ENCODE measurements at places on chromosomes 13 and 19.

DNA sequence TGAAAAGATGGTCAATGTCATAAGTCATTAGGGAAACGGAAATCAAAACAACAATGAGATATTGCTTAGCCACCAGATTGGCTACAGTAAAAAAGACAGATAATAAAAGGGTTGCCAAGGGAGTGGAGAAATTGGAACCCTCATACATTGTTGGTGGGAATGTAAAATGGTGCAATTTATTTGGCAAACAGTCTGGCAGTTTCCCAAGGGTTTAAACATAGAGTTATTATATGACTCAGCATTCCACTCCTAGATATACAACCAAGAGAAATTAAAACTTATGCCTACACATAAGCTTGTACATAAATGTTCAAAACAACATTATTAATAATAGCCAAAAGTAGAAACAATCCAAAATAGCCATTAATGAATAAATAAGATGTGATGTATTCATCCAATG lies 9.9 kb upstream of the ZNF227 start:
- no peak for DNase-seq

- no peak for DNase-seq
Measured at GRCh38 chr13:80305737-80306136, 35.2 kb downstream of the SPRY2 start.

GRCh38 chr19:21256722-21257121 lies 72.5 kb downstream of the ZNF708 start:
- no peak for DNase-seq

GRCh38 chr19:13987101-13987890 lies 18.8 kb downstream of the RFX1 start:
- DNase-seq: no peak

DNA sequence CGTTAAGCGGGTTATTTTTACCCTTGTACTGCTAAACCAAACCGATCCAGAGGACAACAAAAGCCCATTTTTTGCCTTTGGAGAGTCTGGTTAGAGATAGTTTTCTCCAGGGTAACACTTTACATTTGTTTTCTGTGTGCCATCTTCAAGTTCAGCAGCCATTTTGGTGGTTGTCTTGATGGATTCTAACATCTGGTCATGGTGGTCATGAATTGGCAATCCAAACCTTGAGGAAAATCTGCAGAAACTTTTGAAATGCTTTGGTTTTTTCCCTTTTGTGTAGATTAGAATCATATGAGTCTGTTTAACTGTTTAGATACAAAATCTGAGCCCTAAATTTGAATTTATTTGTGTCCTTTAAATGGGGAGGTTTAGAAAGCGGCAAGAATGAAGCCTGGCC lies 16.6 kb downstream of the HNRNPM start:
- DNase-seq: no peak

DNA sequence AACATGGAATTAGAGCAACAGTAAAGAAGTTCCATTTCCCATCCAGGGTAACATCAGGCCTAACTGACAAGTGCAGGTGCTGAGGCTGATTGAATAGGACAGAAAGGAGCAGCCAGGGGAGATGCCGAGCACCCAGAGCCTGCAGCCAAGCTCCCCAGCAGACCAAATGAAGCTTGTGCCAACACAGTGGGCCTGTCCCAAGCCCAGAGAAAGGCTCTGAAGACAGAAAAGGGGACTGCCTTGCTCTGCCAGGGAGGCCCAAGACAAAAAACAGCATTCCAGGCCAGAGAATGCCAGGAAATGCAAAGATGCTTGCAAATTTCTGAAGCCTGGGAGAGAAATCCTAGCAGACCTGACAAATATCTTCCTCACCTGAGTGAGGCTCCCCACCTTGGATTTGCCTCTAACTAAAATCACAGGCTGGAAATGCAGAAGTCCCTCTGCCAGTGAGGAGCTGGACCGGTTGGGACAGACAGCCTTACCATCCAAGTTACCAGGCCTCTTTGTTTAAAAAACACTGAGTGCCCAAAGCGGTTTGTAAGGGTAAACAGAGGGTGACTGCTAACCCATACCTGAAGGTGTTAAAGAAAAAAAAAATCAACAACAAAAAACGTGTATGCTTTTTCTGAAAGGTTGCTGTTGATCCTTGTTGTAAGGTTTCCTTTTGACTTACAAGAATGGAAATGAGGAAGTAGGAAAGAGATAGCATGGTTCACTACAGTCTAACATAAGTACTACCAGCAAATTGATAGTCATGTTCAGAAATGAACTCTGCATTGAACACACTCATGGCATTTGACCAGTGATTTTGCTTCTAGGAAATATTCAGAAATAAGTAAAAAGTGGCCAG lies 11.8 kb upstream of the HMGB1 start:
- no peak for DNase-seq

DNA sequence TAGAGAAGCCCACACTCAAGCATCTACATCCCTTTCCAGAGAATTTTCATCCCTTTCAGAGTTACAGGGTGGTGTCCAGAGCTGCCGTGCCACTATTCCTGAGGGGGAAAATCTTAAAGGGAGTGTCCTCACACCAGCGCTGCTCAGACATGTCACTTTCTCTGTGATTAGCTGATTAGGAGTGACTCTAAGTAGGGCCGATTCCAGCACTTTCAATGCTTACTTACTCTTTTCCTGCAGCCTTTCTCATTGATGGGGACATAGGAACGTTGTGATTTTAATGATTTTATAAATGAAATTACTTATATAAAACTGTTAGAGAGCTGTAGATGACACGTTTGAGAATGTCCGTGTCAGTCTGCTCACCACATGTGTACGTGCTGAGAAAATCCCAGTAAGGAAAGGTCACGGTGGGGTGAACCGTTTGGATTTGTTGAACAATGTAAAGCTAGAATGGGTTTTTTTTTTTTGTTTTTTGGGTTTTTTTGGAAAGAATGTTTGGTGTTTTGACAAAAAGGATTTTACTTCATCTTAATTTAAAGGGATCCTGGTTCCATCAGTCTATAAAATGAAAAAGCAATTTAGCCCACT lies 56.6 kb upstream of the SPATA13 start:
- no peak for DNase-seq

- no peak for DNase-seq
Measured at GRCh38 chr19:46759817-46760333, 13.6 kb upstream of the STRN4 start.

DNA sequence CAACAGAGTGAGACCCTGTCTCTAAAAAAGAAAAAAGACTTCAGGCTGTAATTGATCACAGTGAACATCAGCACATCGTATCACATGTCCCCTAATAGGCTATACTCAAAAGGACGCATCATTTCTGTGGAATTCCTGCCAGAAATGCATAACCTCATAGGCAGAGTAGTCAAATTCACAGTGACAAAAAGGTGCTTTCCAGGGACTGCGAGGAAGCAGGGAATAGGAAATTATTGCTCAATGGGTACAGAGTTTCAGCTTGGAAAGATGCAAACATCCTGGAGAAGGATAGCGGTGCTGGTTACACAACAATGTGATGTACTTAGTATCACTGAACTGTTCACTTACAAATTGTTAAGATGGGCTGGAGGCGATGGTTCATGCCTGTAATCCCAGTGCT lies 41.1 kb upstream of the MRI1 start:
- DNase-seq: no peak

GRCh38 chr13:113763254-113763653 lies 4.2 kb downstream of the TMEM255B start:
- no peak for DNase-seq

DNA sequence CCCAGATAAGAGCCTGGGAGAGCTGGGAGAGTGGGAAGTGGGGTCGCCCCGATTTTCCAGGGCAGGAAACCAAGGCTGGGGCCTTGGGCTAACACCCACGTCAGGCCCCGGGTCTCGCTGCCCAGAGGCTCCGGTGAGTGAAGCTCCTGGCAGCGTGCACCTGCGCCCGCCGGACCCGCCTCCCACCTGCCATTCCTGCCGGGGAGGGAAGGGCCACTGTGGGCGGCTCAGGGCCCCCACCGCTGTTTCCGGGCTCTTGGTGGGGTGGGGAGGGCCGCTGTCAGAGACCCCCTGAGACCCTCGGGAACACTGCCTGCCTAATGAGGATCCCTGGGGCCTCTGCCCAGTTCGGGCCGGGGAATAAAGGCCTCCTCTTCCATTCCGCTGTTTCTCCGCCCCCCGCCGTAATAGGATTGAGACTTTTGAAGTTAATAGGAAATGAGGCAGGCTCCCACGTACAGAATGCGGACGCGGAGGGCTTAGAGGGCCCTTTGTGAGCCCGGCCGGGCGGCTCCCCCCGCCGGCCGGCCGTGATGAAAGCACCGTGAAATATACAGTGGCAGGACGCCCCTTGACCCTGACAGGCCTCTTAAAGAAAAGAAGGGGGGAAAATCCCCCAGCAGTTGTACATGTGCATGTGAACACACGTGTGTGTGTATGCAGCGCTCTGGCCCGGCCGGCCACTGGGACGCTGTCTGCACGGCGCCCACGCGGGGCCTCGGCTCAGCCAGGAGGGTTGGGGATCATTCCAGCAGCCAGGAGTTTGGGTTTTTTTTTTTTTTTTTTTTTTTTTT lies 33.2 kb downstream of the EFNA2 start:
- no peak for DNase-seq

DNA sequence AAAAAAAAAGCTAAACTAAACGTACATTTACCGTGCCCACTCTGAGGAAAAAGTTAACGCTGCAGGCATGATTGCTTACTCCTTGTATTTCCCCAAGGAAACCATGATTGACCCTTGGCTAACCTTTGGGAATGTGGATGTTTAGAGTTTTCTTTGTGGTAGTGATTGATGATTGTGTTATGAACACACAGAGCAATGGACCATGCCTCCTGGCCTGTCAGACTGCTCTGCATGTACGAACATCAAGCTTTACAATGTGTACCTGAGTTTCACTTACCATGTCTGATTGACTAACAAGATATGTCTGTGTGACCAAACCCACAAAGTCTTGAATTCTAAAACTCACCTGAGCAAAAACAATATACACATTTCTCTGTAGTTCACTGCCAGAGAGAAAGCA lies 35.1 kb downstream of the MYCBP2 start:
- no peak for DNase-seq

DNA sequence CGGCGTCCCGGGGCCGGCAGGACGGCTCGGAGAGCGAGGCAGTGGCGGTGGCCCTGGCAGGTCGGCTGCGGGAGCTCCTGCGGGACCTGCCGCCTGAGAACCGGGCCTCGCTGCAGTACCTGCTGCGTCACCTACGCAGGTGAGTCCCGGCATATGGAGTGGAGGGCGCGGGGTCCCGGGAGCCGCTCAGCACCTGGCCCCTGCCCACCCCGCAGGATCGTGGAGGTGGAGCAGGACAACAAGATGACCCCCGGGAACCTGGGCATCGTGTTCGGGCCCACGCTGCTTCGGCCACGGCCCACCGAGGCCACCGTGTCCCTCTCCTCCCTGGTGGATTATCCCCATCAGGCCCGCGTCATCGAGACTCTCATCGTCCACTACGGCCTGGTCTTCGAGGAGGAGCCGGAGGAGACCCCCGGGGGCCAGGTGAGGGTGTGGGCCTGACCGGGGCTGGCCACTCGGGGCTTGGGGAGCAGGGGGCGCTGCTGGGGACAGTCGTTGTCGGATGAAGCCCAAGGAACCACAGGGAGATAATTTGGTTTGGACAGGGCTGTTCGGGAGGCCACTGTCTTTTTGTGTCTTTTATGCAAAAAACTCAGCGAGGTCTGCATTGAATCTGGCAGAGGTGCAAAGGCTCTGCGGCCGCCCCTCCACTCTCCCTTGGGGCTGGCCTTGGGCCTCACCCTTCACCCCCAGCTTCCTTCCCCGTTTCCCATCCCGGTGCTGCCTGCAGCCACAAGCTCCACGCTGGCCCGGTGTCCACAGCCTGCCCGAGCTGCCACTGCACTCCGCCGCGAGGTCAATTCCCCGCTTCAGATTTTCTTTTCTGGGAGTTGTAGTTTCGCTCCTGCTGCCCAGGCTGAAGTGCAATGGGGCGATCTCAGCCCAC lies 12.0 kb downstream of the POLR2E start:
- no peak for DNase-seq

GRCh38 chr13:110583178-110583865 lies 21.8 kb upstream of the RAB20 start:
- no peak for DNase-seq

GRCh38 chr19:42529248-42529764 lies 1.0 kb upstream of the CEACAM1 start:
- peak; percentile 23 for DNase-seq

GRCh38 chr19:4284176-4284958 lies 5.3 kb downstream of the SHD start:
- DNase-seq: no peak

DNA sequence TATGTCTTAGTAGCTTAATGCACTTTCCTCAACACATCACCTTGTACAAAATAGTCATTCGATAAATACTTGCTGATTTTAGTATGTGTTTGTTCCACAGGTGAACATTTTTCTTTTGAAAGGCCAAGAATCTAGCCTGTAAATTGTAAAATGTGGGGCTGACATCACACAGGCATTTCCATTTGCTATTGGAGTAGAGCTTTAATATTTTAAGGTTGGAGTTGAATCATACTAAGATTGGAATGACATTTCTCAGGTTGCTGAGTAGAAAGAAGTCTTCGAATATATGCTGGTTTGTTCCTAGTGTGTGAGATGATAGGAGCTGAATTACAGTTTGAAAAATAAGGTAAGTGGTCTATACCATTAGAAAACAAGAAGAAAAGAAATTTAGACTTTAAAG lies 112.3 kb upstream of the FRY start:
- no peak for DNase-seq

DNA sequence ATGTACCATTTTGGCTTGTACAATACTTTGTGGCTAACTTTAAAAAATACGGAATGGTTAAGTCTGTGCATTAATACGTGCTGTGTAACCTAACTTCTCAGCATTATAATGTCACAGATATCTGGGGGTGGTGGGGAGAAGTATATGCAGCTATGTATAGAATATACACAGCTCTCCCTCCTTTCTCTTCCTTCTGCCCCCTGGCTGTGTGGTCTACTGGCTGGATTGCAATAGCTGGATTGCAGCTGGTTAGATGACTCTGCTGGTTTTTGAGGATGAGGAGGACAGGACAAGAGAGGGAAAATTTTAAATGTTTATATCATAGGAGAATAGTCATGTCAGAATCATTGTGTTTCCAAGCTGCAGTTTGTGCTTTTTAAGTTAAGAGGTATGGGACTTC lies 9.7 kb downstream of the RNASEH2B start:
- no peak for DNase-seq

DNA sequence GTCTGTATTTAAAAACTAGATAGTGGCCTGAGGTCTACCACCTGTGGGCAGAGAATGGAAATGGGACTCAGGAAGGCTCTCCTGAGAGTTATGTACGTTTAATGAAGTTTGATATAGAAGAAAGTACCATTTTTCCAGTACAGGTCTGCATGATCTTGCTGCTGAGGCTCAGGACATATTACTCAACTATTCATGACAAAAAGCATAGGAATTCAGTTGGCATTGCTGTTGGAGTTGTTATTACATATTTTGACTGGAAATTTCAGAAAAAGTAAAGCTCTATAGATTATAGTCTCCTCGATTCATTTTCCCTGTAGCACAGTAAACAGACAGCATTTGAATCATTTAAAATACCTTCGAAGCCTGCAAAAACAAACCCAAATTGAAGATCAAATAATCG lies 469.8 kb downstream of the DCT start:
- DNase-seq: no peak

- no peak for DNase-seq
Measured at GRCh38 chr13:103078158-103078557, 11.9 kb upstream of the SLC10A2 start.

GRCh38 chr19:6706633-6706958 lies 13.9 kb downstream of the C3 start:
- DNase-seq: no peak

Data from glomerular endothelial cell (primary cell).